ENCODE measurements at places on chromosomes 1 and 21. TPM values are rescaled to one million over a fixed set of nuclear protein-coding genes. Genes with fewer than 3 reads are reported as not detected.
A peak's percentile ranks its signal among the peaks of the same experiment; 100 is the strongest.

DNA sequence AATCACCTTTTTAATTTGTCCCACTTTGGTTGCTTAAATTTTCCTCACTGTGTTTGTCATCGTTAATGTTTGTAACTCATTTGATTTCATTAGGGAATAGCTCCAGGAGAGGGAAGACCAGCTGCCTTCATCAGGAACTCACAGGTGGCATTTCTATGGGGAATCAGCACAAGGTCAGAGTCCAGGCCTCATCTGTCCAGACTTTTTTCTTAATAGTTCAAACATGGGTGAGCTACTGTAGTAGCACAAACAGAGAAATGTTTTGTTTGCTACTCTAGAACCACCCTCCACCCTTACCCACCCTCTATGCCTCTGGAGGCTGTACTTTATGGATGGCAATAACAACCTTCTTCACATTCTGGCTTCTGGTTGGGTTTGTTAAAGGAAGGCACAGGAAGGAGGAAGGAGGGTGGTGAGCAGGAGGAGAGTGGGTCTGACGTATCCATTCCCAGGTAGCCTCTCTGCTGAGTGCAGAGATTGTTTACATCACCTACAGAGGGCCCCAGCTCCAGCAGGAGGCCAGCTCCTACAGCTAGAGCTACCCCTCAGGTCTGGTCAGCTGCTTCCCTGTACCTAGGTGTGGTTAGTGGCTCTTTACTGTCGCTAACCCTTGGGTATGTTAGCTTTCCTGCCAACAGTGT lies 8.1 kb upstream of the TEDDM1 start:
- no peak for DNase-seq

GRCh38 chr1:35675773-35676172 lies 34.4 kb upstream of the PSMB2 start:
- no peak for DNase-seq

DNA sequence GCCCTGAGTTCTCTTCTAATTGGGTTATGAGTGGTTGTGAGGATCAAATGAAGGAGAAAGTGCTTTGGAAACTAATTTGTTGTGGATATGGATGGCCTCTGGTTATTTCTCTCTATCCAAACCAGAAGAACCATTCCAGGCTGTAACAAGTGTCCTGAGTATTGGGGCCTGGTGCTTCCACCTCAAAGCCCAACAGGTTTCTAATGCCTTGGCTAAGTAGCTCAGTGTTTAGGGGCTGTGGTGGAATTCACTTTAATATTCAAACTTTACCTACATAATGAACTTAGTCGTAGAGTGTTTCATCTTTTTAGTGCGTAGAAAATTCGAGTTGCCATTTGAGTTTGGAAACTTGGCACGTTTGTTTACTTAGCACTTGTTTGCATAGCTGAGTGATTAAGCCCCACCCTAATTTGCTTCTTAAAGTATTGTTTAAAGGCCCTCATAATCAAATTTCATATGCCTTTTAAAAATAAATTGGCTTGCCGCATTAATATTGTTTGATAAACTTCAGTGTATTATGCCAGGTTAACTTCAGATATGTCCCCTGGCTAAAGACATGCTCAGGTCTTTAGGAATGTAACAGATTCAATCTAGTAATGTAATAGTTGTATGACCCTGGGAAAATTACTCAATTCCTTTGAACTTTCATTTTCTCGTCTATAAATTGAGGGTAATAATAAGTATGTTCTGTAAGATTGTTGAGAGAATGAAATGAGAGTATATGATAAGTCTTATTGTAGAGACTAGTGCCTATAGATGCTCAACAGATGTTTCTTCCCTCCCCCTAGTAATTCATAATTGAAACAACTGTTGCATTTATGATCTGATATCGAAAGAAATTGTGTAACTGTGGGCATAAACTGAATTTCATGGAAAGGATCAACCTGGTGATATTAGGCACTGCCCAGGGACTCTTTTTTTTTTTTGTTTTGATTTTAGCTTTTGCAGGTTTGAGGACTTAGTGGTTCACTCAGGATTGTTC lies 1.6 kb downstream of the AGO4 start:
- DNase-seq: no peak

DNA sequence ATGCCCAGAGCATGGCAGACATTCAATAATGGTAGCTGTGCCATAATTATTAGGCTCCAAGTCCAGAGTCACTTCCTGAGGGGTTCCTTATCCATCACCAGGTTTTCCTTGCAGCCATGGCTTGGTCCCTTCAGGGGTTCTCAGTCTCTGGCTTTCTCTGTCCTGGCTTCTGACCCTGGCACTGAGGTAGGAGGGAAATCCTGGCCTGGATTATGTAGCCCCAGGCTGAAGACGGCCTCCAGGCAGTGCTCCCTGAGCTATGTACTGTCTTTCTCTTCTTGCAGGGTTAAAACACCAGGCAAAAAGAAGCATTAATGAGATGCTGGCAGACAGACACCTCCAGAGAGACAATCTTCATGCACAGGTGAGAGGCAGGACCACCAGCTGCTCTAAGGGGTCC lies 9.5 kb upstream of the PADI3 start:
- peak; percentile 42 for DNase-seq

GRCh38 chr1:237814319-237814924 lies 76.3 kb downstream of the ZP4 start:
- DNase-seq: no peak

- DNase-seq: no peak
Measured at GRCh38 chr1:98981917-98982513, 22.6 kb downstream of the PLPPR5 start.

GRCh38 chr1:206575165-206575893 lies 36.9 kb downstream of the EIF2D start:
- no peak for DNase-seq

GRCh38 chr1:88302843-88303486 lies 381.1 kb upstream of the PKN2 start:
- no peak for DNase-seq

GRCh38 chr1:223235091-223235490 lies 92.0 kb upstream of the TLR5 start:
- DNase-seq: no peak

DNA sequence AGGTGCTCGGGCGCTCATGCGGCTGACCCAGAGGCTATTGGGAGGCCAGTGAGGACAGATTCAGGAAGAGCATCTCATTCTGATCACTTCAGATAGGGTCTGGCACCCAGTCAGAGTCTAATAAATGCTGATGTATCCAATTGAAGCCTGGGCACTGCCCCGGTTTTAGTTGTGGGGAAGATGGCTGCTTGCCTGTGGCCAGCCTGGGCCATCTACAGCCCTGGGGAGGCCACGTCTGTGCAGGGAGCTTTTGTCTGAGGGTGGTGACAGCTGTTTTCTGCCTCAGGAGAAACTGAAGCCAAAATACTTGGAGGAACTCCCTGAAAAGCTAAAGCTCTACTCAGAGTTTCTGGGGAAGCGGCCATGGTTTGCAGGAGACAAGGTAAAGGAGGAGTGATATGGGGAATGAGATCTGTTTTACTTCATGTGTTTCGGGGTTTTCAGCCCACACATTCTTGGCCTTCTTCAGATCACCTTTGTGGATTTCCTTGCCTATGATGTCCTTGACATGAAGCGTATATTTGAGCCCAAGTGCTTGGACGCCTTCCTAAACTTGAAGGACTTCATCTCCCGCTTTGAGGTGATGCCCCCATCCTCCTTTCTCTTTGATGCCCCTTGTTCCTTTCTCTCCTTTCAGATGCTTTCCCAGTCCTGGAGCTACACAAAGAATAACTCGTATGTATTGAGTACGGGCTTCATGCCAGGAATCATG lies 2.8 kb downstream of the GSTM5 start:
- DNase-seq: no peak

- DNase-seq: no peak
Measured at GRCh38 chr1:1569341-1569740, 5.3 kb downstream of the SSU72 start.

- no peak for DNase-seq
Measured at GRCh38 chr1:107726860-107727259, 238.1 kb downstream of the VAV3 start.

- no peak for DNase-seq
Measured at GRCh38 chr1:168379104-168379860, 98.6 kb downstream of the TBX19 start.

GRCh38 chr1:191575746-191576145 lies 582.5 kb upstream of the RGS18 start:
- DNase-seq: no peak

GRCh38 chr21:15729346-15729673 lies 472 bp upstream of the USP25 start:
- DNase-seq: no peak

CRYBG2 gene
- 0.47 TPM for total RNA-seq

PPP2R5A gene
- 23.1 TPM for total RNA-seq

CLK2 gene
- total RNA-seq: 23.1 TPM

ZRANB2 gene
- 22.0 TPM for total RNA-seq

OVAAL gene
- not detected for total RNA-seq

UBE2G2 gene
- total RNA-seq: 45.6 TPM

LRRC53 gene
- not detected for total RNA-seq

CELA3B gene
- 2,923 TPM for total RNA-seq

OR10J5 gene
- not detected for total RNA-seq

KRTAP19-3 gene
- not detected for total RNA-seq

MAP1LC3C gene
- not detected for total RNA-seq

Measured in pancreas (tissue), 10 donors.